ENCODE measurements at places on chromosomes 7 and 10.

DNA sequence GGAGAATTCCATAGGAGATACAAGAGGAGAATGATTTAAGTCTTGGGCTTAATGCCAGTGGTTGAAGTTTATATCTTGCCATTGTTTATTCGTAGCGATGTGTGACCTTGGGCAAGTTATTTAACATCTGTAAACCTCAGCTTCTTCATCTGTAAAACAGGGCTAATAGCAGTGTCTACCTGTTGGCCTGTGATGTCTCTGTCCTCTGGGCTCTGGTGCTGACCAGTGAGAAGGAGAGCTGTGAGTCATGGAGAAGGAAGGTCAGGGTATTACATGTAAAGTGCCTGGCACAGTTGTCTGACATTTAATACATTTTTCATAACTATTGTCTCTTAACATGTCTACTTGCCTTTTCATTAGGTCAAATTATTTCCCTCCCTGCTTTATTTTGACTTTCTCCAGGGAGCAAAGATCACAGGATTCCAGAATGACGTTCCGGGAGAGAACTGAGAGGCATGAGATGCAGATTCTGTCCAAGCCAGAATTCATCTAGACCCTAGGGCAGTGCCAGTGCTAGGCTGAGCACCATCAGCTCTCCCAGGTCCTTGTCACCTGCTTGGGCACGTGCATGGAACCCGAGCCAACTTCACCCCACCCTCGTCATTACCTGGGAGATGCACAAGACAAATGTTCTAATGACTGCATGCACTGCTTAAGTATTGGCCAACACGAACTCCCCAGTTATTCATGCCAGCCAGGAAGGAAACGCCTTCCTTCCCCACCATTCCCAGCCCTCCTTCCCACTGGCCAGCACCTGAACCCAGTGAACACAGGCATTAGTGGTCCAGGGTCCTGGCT lies 187.9 kb downstream of the DPY19L1 start:
- DNase-seq, result no peak

DNA sequence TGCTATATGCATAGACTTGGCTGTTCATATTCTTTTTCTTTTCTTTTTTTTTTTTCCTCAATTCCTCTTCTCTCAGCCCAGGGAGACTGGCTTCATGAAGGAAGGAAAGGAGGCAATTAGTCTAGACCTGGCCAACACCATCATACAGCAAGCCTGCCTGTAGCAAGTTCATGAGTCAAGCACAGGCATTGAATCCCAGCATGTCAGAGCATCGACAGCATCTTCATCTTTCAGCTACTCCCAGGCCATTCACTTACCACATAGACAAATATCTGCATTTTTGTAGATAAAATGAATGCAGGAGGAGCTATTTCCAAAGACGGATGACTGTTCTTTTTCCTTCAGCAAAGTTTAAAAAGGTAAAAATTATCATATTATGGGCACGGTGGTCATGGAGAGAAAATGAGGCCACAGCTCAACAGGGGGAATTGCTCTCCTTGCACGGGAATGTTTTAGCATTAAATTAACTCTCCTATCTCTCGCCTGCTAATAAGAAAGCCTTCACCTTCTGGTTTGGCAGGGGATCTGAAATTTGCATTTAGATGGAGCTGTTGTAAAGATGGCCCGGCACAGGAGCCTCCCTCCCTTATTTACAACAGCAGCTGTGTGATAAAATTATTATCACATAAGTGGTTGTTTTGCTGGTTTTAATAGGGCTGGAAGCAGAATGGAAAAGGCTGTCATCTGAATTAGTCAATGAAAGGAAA lies 626.5 kb upstream of the AUTS2 start:
- DNase-seq, result no peak

GRCh38 chr10:128804411-128804810 lies 662.6 kb upstream of the MGMT start:
- no peak for DNase-seq

DNA sequence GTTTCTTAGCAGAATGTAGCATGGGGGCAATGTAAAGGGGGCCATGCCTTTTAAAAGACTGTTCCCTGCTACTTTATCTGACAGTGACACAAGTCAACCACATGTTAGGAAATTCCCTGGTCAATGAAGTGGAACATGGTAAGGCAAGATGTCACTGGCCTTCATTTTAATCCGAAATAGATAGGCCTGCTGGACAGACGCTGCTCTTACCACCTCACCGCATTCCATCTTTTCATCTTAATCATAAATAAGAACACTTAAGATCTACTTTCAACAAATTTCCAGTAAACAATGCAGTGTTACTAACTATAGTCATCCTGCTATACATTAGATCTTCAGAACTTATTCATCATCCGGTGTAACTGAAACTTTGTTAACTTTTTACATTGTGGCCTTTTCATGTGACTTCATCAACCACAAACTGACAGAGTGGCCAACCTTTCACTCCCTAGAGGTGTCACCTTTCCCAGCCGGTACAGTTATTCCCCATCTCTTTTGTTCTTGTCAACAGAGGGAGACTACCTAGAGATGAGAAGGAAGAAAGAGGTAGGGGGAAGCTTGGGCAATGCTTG lies 15.6 kb downstream of the ASB4 start:
- no peak for DNase-seq

DNA sequence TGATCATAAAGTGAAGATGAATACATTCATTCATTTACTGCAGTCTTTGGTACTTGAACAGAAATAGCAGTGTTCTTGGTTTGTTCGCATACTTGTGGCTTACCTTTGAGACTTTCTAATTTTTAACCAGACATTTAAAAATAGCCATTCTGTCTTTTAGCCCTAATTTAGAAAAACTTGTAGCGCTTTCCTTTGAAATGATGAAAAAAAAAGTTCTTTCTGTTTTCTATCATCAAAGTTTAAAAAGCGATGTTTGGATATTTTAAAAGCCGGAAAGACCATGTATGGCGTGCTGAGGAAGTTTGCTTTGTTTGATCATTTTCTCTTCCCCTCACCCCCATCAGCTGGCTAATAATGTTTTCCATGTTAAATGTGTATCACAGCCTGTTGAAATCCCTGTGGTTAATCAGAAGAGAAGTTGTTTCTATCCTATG lies 116.3 kb downstream of the CUX1 start:
- no peak for DNase-seq

DNA sequence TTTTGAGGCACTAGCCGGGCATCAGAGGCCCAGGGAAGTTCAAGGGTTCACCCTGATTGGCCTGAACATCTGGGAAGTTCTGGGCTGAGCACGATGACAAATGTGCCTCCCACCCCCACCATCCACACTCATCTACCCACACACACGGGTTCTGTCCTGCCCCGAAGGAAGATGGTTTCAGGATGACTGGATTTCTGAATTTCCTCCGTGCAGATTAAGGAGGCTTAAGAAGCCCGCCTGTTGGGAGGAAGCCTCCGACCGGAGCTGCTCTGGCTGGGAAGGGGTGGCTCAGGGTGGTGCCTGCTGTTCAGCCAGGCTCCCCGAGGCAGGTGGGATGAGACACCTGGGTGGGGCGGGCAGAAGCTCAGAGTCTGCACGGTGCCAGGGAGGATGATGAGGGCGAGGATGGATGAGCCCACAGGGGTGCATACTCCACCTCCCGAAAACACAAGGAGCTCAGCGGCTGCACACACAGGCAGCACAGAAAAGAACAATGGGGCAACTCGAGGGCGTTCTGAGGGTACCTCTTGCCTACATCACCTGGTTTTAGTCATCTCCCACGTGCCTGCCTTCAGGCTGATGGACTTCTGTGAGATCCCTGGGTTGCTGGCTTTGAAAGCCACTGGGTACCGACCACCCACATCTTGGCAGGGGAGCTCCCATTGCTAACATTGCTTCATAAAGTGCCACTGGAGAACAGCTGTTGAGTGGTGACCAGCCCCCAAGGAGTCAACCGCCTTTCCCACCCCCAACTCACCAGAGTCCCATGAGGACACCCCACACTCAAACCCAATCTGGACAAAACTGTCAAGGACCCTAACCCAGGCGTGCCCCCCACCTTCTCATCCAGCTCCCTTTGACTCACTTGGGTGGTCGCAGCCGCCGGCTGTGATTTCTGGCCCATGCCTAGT lies 41.2 kb downstream of the CALML3 start:
- DNase-seq, result no peak

DNA sequence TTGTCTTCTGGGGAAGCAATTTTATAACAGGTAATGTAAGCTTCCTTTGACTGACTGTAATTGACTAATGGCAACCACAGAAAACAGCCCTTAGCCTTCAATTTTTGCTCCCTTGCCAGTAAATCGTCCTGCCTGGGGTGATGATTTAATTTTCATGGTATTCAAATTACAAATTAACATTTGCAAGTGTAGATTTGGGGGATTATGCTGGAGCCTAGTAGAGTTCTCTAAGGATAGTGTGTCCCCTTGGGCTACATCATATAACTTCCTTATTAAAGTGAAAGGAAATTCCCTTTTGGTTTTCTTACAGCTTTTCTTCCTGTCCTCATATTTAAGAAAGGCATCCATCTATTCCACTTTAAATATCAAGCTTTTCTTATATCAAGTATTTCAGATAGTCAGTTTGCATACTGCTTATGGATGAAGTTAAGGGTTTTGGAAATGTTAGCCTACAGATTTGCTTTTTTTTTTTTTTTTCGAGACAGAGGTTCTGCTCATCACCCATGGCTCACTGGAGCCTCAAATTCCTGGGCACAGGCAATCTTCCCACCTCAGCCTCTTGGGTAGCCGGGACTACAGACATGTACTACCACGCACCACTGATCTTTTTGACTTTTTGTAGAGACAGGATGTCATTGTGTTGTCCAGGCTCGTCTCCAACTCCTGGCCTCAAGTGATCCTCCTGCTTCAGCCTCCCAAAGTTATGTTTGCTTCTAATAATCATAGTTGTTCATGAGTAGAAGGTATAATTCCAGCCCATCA lies 35.9 kb upstream of the HDAC9 start:
- no peak for DNase-seq

GRCh38 chr7:26291699-26292538 lies at the start of gene SNX10:
Gene SNX10, plus strand, starts transcription at chr7:26291862. Its CDS starts 54,581 bp downstream, at chr7:26346443.
- DNase-seq, result peak; percentile 79

- peak; percentile 54 for DNase-seq
Observed at GRCh38 chr10:86756511-86757112, at the start of gene BMPR1A. Gene BMPR1A, plus strand, starts transcription at chr10:86756619. Its CDS starts 119,400 bp downstream, at chr10:86876019.

DNA sequence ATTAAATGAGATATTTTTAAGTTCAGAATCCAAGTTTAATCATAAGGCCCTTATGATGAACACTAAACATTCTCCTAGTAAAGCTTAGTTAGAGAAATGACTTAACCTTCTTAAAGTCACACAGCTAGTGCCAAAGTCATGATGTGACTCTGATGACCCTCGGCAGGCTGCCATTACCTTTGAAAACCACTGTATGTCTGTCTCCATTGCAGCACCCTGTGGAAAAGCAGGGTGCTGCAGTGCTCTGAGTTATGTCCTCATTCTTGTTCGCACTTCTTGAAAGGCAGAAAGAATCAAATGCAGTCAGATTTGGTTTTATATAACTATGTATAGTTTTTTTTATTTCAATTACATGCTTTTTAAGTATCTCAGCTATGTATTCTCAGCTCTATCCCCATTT lies 105.0 kb downstream of the PHTF2 start:
- peak; percentile 7 for DNase-seq

GRCh38 chr10:71009126-71009525 lies 120.8 kb upstream of the PCBD1 start:
- no peak for DNase-seq

GRCh38 chr7:112500619-112501018 lies 19.8 kb downstream of the LSMEM1 start:
- DNase-seq, result no peak

GRCh38 chr7:95209276-95209675 lies 115.1 kb downstream of the PON1 start:
- DNase-seq, result no peak
